ENCODE measurements at places on chromosomes 5 and 9.
A peak's percentile ranks its signal among the peaks of the same experiment; 100 is the strongest.

- no peak for DNase-seq
Observed at GRCh38 chr5:132790201-132790865, 13.3 kb upstream of the SEPTIN8 start.

DNA sequence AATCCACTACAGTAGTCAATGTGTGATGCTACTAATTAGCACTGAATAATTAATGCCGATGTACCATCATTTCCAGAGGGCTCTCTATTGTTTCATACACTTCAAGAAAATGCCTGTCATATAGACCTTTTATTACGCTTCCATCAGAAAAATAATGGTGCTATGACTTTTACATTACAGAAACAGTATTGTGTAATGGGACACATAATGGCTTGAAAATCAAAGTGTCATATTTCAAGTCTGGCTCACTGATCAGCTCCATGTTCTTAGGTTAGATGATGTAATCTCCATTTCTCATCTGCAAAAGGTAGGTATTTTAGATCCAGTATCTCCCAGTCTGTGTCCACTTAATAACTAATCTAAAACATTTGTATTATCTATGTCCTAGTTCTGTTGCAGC is 990.6 kb upstream of the TYRP1 start:
- no peak for DNase-seq

DNA sequence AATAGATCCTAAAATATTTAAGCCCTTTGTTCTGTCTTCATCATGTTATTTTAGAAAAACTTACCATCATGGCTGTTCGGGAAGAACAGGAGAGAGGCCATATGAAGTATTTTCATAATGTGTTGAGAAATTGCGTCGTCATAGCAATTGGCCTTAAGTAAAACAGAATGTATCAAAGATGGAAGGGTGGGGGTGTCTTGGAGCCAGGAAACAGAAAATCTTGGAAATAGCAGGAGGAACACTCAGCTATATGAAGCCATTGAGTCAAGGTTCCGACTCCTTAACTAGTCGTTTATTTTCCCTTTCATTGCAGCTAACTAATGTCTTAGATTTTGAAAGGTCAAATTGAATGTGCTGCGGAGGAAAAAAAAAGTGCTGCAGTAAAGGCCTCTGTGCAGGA is 1.3 kb downstream of the SPTAN1 start:
- DNase-seq: no peak

- peak; percentile 25 for DNase-seq
Observed at GRCh38 chr5:80399526-80400239, 8.2 kb upstream of the ZFYVE16 start.

DNA sequence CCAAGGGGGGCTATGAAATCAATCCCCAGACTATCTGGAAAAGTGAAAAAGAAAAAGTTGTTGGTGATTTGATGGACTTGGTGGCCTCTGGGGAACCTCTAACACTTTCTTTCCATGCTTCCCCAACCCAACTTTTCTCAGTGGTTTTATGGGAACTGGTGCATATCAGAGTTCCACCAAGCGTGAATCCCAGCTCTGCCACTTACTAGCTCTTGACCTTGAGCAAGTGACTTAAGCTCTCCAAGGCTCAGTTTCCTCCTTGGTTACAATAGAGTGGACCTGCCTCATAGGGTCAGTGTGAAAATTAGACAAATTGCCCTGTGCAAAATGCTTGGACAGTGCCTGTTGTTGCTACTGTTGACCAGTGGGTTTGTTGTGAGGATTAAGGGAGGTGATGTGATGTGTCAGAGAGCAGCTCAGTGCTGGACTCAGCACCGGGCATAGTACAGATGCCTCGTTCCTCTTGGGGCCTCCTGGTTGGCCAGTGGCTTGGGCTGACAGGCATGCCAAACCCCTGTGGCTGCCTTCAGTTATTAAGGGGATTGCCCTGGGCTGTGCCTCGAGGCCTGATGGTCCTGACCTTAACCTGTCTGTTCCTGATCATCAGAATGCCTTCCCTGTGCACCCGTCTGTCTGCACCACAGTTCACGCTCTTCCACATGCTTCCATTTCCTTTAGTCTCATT is 49.3 kb downstream of the COL15A1 start:
- no peak for DNase-seq

DNA sequence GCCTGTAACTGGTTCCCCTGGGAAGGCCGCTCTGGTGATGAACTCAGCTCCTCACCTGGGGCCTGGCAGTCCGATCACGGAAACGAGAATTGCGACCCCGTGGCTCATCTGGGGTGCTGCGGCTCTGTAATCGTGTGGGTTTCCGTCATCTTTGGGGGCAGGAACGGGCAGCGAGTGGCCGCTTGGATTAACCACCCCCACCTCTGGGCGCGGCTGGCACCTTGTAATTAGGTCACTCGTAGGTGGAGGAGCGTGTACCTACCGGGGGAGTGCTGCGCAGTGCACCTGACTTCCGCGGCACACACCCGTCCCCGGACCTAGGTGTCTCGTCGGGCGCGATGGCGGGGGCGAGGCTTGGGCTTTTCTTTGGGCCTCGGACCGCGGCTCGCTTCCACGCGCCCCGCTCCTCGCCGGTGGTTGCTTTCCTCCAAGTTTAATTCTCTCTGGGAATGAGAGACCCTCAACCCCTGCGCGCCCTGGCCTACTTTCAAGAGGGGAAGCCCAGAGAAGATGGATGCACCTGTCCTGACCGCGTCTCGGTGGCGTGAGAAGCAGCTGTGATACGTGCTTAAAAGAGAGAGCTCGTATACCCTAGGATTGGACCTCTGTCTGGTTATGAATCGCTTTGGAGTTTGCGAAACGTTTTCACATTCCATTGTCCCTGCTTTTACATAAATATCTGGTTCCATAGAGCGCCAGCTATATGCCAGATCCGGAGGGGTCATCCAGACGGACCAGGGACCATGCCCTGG is 744 bp upstream of the PPP2CA start:
- DNase-seq: no peak

GRCh38 chr5:140801494-140801841 is 611 bp downstream of the PCDHA3 start:
- DNase-seq: no peak

- DNase-seq: no peak
Observed at GRCh38 chr9:96137671-96138429, 164.1 kb downstream of the HSD17B3 start.

GRCh38 chr5:74433896-74434829 is 206.4 kb downstream of the ENC1 start:
- DNase-seq: no peak

DNA sequence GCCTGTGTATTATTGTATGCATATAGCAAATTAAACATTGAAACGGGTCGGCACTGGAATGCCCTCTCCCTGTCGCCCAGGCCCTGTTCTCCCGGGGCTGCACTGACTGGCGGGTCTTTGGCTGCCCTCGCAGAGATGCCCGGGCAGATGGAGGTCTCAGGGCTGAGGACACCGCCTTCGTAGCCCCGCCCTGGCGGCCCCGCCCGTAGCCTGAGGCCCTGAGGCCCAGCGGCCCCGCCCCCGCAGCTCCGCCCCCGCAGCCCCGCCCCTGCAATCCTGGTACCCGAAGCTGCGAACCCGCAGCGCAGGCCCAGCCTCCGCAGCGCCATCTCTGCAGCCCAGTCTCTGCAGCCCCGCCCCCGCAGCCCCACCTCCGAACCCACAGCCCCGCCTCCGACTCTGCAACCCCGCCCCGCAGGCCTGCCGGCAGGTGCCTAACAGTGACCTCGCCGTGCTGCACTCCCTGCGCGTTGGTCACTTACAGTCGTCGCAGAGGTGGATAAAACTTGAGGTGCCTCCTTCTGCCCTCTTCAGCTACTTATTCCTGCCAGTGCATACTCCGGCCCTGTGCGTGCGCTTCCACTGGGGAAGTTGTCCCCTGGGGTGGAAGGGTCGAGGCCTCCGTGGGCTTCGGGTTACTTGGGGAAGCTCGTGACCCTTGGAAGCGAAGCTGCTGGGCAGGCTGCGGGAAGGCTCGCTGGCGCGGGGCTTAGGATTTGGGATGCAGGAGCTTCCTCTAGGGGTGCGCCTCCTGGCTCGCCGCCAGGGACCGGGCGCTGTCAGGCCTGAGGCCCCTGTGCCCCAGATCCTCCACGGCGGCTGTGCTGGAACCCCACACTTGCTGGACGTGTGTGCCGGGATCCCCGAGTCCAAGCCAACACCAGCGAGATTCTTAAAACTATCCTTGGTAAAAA is 72.3 kb downstream of the ICE1 start:
- peak; percentile 94 for DNase-seq

GRCh38 chr5:92519811-92520632 is 1061.0 kb downstream of the NR2F1-AS1 start:
- no peak for DNase-seq

GRCh38 chr5:52665559-52665958 is 122.2 kb upstream of the ITGA1 start:
- no peak for DNase-seq

- no peak for DNase-seq
Observed at GRCh38 chr9:68973619-68974018, 40.3 kb downstream of the PRKACG start.

DNA sequence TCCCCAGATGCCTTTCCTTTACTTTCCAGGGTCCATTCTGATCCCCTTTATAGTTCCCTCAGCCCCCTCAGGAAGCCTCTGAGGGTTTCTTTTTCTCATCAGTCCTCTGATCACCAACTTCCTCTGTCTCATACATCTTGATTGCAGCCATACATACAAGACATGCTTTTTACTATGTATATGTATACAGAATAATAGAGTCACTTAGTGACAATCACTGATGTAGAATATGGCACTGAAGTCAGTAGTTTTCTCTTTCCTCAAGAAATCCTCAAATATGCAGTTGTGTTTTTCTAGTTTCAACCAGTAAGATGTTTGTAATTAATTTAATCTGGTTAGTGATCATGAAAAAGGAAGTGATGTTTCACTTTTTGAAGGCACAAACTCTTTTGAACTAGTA is 364.1 kb downstream of the MAN2A1 start:
- no peak for DNase-seq

DNA sequence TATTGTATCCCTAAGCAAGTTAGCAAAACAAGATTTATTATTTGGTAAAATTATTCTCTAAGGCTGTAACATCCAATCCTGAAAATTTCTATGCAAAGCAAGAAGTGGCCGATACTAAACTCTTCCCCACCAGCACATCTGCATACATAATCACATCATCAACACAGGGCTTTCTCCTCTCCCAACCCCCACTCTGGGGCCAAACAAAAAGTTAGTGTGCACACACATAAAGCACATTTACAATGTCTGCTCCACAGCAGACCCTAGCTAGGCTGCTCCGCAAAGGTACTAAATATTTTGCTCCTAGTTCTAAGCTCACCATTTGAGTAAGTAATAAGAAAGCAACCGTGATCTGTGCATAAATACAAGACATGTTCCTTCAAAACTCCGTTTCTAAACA is 3.6 kb downstream of the RNF130 start:
- no peak for DNase-seq

GRCh38 chr5:12292610-12293204 is 388.5 kb upstream of the CTNND2 start:
- no peak for DNase-seq

DNA sequence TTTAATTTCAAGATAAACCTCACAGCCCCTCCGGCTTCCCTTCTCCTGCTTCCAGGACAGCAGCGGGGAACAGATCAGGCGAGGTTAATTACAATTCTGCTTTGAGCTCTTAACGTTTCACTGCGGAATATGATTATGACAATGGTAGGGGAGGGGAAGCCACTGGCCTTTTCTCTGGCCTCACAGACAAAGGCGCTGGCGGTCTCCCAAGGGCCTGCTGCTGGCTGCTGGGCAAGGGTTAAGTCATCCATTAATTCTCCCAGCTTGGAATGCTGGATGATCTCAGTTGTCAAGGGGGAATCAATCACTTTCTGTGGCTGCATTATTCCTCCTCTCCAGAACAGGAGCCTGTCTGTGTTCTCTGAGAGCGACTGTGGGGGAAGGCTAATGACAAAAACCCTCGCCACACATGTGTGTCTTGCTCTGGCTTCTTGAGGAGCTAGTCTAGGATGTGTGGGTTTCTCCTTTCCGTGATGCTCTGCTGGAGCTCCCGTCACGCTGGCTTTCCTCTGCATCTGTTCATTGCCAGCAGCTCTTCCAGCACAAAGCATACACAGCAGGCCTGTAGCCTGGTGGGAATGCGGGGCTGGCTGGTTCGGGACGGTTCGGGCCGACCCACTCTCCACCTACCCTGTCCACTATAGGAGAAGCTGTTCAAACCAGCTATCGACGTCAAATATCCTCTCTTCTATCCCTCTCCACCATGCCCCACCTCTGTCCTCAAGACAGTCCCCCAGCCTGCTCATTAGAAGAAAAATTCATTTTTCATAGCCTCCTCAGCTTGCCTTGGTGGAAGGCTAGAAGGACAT is 82.8 kb downstream of the DCP2 start:
- DNase-seq: no peak

- peak; percentile 52 for DNase-seq
Observed at GRCh38 chr5:112691758-112692157, 45.9 kb upstream of the APC start.
